ENCODE measurements at places on chromosomes 4 and X. TPM values are rescaled to one million over a fixed set of nuclear protein-coding genes. Genes with fewer than 3 reads are reported as not detected.

DNA sequence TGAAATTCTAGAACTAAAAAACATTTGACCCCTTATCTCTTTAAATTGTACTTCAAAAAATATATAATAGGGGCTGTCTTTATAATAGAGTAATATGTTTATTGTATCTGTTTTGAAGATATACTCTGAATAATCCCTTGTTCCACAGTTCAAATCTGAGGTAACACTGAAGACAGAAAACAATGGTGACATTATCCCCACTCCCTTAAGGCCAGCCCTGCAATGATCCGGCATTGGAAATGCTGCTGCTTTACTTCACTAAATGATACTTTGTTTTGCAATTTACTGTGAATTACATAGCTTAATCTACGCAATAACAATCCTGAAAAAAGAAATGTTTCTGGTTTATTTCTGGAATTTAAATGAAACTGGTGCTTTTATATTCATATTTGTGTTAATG, 34.4 kb upstream of the ZFP42 start:
- no peak for DNase-seq

SLC25A53 gene
- 3.2 TPM for total RNA-seq

DNA sequence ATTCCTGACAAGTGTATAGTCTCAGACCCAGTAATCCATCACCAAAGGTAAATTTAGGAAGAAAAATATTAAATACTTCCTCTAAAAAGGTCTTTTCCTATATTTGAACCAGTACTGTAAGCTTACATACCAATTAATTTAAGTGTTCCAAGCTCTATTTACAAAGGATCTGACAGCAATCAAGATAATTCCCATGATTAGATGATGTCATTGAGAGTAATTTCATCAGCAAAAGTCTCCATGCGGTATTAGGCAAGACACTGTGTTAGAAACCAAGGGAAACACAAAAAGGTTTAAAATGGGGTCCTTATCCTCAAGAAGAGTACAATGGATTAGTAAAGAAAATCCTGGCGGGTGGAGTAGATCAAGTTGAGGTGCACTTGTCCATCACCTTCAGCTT, 198.5 kb downstream of the PRDM5 start:
- no peak for DNase-seq

DNA sequence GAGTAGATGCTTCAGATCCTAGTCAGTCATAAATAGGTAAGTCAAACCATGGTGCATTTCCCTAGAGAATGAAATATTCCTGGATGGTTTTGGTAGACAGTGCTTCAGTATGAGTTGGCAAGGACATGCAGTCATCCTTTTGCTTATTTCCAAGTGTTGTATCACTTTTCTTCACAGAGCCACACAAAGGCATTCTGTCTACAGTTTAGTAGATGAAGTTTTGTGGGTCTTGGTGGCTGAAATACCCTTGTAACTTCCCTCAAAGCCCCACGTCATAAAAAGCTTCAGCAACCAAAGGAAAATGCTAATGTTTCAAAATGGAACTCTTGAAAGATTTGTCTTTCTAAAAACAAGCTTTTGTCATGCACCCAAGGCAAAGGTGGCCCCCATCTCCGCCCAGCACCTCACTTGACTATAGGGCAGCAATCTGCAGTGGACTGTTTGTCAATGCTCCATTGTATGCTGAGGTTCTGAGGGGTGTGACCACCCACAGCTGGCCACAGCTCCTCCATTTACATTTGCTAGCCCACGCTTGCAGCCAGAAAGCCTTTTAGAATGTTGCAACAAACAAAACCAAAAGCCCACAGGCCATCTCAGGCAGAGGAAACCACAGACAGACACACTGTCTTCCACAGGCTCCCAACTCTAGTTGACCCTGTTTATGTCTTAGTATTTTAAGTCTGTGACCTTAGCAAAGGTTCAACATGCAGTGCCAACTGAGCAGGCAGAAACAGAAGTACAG, 87.1 kb upstream of the FAM9C start:
- DNase-seq, result no peak

GRCh38 chr4:97984545-97985131, 158.6 kb downstream of the STPG2 start:
- no peak for DNase-seq

- DNase-seq, result no peak
Measured at GRCh38 chr4:55358668-55359067, 12.6 kb downstream of the SRD5A3 start.

DNA sequence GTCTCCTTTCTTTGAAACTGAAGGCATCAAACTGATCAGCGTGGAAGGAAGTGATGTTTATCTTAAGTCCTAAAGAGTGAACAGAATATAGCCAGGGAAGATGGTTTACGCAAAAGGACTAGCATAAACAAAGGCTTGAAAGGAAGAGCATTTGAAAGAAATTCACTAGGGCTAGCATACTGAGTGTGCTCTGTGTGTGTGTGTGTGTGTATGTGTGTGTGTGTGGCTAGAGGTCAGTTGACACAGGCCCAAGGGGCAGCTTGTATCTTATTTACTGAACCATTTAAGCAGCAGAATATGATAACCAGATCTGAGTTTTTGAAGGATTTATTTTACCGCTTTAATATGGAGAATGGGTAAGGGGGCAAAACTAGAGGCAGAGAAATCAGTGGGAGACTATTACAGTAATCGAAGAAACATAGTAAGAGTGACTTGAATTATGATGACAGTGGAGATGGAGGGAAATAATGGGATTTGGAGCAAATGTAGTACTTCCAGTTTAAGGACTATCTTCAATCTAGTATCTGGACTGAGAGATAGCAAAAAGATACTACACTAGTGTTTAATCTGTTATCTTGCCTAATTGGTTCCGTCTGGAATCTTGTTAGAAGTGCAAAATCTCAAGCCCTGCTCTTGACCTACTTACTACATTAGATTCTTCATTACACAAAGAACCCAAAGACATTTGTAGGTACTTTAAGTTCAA, 36.9 kb downstream of the CEP44 start:
- no peak for DNase-seq

GRCh38 chr4:34220601-34221000, 2023.7 kb downstream of the ARAP2 start:
- no peak for DNase-seq

DNA sequence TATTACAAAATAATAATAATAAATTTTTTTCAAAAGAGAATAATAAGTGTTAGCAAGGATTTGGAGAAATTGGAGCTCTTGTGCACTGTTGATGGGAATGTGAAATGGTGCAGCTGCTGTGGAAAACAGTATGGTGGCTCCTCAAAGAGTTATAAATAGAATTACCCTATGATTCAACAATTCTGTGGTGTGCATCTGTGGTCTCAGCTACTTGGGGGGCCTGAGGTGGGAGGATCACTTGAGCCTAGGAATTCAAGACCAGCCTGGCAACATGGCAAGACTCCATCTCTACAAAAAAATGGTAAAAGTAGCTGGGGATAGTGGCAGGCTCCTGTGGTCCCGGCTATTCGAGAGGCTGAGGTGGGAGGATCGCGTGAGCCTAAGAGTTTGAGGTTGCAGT, 19.6 kb downstream of the MND1 start:
- DNase-seq, result no peak

LNX1 gene
- 9.3 TPM for total RNA-seq

DNA sequence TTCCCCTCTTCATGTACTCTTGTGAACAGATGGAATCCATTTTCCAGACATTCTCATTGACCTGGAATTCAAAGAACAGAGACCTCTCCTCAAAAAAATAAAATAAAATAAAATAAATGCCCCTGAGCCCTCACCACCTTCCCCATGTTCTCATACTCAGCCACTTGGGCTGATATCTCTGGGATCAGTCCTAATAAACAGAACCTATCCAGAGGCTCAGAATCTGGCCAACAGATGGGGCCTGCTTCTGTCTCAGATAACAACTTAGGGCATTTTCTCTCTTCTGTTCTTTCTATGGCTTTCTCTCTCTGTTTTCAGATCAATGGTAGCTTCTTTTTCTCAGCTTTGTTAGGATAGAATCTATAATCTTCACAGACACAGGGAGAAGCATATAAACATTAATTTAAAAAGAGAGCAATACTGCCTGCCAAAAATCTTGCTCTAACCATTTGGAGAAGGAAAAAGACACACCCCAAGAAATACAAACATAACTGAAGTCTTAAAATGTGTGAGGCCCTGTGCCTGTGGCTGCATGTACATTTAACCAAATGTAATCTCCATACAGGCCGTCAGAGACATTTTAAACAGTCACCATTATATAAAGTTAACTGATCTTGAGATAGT, 907.1 kb downstream of the FAT4 start:
- no peak for DNase-seq

NAP1L5 gene
- total RNA-seq, result not detected

GRCh38 chr4:48212165-48212564, 57.5 kb downstream of the TEC start:
- no peak for DNase-seq

SRPX gene
- 2.2 TPM for total RNA-seq

MID1 gene
- total RNA-seq, result 61.3 TPM

DNA sequence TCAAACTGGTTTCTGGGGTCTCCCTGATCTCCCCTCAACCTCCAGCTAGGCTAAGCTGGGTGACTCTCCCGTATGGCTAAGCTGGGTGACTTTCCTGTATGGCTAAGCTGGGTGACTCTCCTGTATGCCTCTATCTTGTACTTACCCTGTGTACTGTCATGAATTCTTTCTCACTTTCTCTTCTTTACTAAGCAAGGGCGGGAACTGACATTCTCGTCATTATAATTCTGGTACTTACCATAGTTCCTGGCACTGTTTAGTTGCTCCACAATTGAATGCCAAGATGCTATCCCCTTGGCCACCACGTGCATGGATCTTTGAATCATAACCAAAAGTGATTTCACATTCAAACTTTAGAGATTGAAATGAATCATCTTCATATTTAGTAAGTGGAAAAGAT, 8.8 kb downstream of the INTU start:
- no peak for DNase-seq

All from Caco-2 (cell line).